ENCODE measurements at places on chromosomes 2 and 18. TPM values are rescaled to one million over a fixed set of nuclear protein-coding genes. Genes with fewer than 3 reads are reported as not detected.

Gene CHRND
- not detected for polyA plus RNA-seq

Gene EVA1A
- 93.2 TPM for polyA plus RNA-seq

Gene KRTCAP3
- 6.7 TPM for polyA plus RNA-seq

Gene CFAP65
- polyA plus RNA-seq: not detected

Gene METTL8
- 3.6 TPM for polyA plus RNA-seq

Gene EMILIN2
- polyA plus RNA-seq: 1.3 TPM

Gene ITGB6
- polyA plus RNA-seq: 0.03 TPM

Gene MC4R
- polyA plus RNA-seq: not detected

Gene CELF4
- polyA plus RNA-seq: 0.21 TPM

Gene TFPI
- polyA plus RNA-seq: 55.8 TPM

Gene LRP2
- polyA plus RNA-seq: 0.33 TPM

Gene SMCHD1
- 7.8 TPM for polyA plus RNA-seq

DNA sequence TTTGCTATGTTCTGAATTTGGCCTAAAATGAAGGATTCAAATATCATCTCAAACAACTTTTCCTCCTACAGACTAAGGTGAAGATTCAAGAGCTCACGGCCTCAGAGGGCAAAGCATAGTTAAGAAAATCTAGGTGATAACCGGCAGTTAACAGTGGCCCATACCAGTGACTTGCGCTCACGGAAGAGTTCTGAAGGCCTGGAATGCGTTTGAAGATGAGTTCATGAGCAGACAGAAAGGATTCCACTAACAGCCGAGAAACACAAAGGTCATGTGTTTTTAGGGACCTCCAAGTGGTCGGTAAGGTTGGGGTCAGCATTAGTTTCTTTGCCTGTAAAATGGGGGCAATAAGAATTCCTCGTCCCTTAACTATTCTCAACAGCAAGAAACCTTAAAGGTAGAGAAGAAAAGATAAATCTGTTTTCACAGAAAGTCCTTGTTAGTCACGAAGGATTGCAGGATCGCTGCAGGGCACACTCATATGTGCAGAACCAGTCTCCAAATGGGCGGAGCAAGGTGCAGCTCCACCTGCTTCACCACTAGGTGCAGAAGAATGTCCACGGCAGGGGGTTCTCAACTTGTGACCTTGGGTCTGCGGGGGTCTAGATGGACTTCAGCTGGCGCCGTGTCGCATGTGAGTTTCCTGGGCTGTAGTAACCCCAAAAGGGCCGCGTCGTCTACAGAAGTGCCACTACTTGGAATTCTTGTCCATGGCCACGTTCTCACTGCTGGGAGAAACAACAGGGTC lies 708 bp upstream of the RPIA start:
- no peak for DNase-seq

GRCh38 chr2:5988120-5988519 lies 295.9 kb downstream of the SOX11 start:
- no peak for DNase-seq

DNA sequence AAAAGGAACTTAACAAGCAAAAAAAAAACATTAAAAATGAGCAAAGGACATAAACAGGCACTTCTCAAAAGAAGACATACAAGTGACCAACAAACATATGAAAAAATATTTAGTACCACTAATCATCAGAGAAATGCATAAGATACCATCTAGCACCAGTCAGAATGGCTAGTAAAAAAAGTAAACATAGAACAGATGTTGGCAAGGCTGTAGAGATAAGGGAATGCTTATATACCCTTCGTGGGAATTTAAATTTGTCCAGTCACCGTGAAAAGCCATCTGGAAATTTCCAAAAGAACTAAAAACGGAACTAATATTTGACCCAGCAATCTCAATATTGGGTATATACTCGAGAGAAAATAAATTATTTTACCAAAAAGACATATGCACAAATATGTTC lies 1751.3 kb upstream of the LRRTM1 start:
- DNase-seq: no peak

DNA sequence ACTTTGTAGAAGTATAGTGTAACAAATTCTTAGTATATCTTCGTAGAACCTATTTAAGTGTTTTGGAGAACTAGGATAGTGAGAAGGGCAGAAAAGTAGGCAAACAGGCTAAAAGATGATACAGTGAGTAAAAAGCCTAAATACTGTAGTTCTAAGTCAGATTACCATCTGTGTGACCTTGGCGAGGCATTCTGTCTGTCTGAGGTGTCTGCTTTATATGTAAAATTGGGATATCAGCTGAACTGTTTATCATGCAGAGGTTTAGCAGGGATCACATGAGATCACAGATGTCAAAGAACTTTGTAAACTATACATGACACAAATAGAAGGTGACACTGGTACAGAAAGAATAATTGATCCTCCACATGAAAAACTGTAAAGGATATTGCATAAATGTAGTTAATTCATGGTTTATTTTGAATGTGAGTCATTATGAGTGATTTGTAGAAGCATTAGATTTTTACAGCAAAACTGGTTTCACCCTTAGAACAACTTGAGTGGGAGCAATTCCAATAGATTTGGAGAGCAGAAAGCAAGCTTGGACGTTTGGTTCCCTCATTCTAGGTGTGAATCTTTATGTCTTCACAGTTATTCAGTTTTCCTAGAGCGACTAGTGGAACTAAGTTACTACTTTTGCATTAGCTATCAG lies 41.9 kb downstream of the TAF1B start:
- no peak for DNase-seq

GRCh38 chr18:4599312-4599711 lies 144.2 kb upstream of the DLGAP1 start:
- DNase-seq: no peak

DNA sequence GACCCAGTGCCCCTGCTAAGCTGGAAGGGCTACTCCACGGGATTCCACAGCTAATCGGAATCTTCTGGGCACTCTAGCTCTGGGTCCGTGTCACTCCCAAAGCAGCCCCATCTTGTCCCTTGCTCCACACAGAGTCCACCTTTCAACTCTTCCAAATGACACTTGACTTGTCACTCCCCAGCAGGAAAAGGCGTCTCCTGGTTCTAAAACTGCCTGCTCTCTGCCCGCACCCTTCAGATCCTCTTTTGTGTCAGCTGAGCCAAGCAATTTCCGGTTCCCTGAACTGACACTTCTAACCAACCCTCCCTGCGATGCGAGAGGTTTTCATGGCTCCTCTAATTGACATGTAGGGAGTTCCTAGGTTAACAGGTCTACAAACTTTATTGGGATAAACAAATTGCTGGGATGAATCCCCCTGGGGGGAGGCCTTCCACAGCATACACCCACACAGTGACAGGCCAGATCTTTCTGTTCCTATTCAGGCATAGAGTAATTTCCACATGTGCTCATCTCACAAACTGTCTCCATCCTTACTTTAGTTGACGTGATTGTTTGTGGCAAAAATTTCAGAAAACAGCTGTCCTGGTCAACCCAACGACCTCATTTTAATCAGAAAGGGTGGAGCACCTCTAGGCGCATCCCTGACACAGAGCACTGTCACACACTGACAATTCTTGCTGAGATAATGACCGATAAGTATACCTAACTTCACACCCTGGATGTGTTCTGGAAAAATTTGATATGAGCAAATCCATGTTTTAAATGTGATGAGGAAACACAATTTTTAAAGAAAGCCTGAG lies 104.9 kb downstream of the RBMS1 start:
- no peak for DNase-seq

GRCh38 chr2:106184857-106185256 lies 9.2 kb downstream of the UXS1 start:
- DNase-seq: no peak

DNA sequence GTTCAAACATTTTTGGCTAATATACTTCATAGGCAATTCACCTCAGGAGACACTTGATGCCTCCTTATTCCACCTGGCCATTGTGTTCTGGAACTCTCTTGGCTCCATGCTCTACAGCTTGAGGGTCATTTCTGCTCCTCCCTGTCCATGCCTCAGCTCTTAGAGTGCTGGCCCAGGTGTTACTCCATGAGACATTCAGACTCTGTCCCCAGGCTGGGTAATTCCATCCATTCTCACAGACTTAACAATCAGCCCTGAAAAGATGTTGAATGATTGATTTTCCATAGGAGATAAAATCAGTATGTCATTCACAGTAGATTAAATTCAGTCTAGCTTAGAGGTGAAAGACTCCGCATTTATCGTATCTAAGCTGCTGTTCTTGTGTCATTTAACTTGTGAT lies 168.6 kb upstream of the CWC22 start:
- DNase-seq: no peak

DNA sequence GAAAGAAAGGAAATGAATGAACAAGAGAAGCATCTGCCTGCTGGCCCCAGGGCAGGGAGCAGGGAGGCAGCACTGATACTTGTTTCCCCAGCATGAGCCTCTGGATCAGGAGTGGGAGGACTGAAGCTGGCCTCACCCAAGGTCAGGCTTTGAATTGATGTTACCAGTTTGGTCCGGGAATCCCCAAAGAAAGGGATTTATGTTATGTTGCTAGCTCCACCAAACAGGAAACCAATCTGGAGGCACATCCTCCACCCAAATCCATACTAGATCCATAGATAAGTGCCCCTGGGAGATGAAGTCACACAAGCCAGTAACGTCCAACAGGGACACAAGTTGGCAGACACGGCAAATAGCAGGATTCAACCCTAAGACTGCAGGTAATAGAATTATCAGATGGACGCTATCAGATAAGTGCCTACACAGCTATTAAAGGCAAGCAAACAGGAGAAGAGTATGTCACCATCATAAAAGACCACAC lies 85.9 kb downstream of the MTCL1 start:
- no peak for DNase-seq

DNA sequence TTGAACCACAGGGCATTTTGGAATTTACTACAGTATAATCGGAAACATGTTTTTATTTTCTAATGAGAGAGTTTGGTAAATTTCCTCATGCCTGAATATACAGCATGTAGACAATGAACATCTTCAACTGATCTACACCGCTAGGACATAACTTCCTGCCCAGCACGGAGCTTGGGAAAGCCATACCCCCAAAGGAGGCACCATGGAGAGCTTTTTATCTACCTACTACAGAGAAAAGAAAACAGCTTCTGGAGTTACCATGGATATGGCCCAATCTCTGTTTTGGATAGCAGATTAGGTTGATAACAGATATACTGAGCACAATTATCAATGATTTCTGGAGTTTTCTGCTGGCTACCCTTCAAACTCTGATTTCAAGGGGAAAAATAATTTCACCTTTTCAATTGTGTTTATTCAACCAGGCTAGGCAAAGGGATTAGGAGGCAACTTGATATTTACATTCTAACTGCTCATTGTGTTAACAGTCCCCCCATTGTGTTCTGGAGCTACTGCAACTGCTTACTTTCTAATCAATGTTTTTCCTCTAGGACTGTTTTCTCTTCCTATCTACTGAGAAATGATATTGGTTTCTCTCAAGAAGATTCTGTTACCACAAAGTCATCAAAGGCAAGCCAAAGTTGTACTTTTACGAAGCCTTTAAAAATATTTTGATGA lies 123.0 kb upstream of the ARHGAP28 start:
- DNase-seq: no peak

DNA sequence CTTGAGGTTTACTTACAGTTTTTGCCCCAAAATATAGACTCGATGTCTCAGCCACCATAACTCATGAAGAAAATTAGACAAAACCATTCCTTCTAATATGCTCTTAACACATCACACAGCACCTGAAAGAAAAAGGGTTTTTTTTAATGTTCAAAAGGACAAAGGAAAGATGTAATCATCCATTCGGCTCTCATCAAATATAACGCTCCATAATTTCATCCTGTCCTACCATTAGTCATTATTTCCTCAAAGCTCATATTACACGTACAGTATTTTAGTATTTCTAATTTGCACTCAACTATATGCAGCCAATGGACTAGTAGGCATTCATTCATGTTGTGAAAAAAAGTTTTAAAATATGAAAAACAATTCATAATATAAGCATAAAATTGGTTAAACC lies 24.8 kb downstream of the ESCO1 start:
- DNase-seq: no peak

GRCh38 chr2:69518841-69519240 lies 81.6 kb upstream of the NFU1 start:
- DNase-seq: no peak

DNA sequence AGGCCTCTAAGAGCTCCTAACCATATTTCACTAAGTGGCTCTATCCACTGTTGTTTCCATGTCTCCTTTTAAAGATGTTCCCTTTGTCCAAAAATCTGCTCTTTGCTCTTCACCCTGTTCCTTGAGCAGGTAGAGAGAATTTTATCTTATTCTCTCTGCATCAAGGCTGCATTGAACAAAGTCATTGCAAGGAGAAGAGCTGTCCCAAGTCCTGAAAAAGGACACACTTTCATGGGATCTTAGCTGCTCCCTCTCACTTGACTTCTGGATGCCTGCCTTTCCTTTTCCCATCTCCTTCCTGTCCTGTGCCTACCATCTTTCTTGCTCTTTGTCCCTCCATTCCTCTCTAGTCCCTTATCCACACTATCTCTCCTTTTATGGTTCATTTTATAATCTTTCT lies 235.2 kb upstream of the THSD7B start:
- no peak for DNase-seq

DNA sequence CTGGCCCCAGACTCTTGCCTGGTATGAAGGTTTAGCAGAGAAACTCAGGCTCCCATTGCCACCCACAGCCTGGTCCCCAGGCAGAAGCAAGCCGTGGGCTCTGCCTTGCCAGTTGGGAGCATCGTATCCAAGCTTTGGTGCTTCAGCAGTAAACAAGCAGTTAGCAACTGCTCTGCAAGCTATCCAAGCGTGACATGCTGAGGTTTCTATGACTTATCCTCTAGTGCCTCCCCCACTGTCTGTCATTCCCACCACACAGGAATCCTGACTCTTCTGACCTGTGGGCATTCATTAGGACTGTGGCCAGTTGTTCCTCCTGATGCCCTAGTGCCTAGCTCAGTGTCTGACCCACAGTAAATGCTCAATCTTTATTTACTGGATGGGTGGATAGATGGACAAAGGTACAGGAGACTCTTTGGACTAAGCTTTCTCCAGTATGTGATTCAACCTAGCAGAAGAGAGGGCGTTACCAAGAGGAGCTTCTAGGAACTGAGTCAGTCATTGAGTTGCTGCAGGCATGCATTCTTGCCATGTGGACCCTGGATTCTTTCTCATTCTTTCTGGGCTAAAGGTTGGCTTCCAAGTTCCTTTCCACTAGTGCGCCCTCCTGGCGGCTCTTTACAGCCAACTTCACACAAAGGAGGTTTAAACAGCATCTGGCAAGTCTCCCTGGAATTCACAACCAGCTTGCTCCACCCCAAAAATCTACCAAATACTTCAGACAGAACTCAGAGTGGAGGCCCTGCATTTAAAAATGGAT lies 40.6 kb upstream of the MRPL19 start:
- no peak for DNase-seq

- DNase-seq: no peak
Observed at GRCh38 chr2:11342551-11343367, 1.7 kb downstream of the ROCK2 start.

GRCh38 chr18:22434973-22435608 lies 17.4 kb upstream of the CTAGE1 start:
- no peak for DNase-seq

Measured in liver (tissue), 10 donors.